ENCODE measurements at places on chromosomes 3 and 15.

DNA sequence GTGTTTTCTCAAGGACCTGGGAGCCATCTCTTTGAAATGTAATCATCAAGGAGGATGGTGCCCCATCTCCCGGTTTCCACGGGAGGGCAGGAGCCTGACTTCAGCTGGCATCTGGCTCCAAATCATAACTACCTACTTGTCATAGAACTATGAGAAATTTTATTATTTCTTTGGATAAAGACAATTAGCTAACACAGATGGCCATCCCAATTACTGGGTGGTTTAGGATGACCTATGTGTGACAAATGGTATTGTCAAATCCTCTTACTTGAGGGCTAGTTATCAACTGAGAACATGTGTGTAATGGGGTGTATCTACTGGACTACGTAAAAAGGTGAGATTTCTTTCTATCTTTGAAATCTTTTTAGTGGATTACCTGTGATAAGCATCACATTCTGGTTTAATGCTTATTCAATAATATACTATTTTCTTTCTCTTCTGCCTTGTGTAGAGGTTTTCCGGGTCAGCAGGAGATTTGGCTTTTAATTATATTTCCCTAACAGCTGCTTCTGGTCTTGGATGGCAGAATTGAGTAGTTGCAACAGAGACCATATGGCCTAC, 15.3 kb upstream of the PARP14 start:
- DNase-seq: no peak

DNA sequence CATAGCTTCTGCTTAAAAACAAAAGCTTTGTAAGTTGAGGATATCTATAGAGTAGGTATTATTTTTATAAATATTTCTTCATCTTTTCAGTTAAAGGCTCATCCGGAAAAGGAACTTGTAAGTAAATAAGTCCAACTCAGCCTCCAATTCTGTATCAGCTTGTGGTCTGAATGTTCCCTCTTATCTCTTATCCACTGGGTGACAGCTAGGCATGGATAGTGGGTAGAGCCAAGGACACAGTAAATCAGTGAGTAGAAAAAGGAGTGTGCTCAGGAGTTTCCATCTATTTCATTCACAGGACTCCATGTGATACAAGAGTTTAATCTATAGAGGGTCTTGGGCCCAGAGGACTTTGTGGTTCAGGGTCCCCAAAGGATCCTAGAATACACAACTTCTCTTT, 50.9 kb downstream of the FRMD5 start:
- DNase-seq: no peak

GRCh38 chr3:62956411-62956810, 81.2 kb upstream of the CADPS start:
- no peak for DNase-seq

DNA sequence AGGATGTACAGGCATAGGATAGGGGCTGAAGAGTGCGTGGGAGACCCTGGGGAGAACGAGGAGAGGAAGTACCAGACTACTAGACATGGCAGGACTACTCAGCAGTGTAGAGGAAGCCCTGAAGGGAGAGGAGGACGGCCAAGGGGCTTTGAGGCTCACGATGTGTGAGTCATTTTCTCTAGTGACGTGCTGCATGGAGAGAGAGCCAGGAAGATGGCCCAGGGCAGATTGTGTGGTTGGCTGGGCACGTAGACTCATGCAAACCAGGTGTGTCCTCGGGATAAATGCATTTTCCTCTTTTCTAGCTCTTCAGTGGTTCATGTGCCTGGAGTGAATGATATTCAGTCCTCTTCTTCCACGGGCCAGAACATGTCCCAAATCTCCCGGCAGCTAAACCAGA, 115.0 kb upstream of the ABHD17C start:
- DNase-seq: no peak

- DNase-seq: peak; percentile 10
Observed at GRCh38 chr3:67329358-67329757, 325.1 kb downstream of the SUCLG2 start.

DNA sequence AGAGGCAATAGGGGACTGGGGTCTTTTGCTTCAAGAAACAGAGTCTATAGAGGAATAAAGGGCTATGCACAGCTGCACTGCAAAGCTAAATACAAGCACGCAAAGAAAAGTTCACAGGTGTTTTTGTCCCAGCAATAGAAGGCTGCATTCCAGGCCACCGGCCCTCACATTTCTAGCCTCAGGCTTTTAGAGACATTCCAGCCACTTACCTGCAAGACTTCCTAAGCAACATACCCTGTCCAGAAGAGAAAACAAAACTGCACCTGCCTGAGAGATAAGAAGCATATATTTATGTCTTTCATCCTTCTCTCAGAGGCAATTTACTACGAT, 220.5 kb downstream of the OPA1 start:
- DNase-seq: no peak

- DNase-seq: no peak
Observed at GRCh38 chr3:28008235-28008634, 233.2 kb upstream of the CMC1 start.

DNA sequence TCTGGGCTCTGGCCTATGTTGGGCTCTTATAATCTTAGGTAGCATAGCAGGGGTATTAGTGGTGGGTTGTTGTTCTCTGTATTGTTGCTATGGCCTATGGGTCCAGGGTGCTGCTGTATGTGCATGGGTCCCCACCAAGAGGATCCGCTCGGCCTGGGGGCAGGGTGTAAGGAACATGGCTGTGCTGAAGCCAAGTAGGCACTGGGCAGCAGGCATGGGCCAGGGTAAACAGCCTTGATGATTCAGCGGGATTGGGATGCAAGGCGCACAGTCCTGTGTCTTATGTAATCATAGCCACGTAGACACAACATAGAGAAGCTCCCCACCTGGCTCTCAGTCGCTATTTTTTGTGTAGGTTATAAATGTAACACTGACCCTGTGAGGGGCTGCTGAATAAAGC, 306.9 kb downstream of the ZPLD1 start:
- DNase-seq: no peak

DNA sequence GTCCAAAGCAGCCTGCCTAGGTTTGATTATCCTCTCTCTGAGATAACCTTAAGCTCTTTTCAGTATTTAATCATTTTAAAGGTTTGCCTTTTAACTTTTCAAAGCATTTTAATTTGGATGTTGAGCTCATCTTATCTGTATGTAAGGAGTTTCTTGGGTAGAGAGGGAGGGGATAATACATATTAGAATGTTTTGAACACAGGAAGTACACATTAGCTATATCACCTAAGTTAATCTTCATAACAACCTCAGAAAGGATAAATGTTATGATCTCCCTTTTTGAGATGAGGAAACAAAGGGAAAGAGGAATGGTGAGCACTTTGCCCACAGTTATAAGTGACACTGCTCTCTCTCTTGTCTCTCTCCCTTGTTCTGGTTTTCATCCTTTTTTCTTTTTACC, 2.2 kb upstream of the CD47 start:
- DNase-seq: no peak

GRCh38 chr3:62051506-62051905, 321.8 kb downstream of the FEZF2 start:
- no peak for DNase-seq

DNA sequence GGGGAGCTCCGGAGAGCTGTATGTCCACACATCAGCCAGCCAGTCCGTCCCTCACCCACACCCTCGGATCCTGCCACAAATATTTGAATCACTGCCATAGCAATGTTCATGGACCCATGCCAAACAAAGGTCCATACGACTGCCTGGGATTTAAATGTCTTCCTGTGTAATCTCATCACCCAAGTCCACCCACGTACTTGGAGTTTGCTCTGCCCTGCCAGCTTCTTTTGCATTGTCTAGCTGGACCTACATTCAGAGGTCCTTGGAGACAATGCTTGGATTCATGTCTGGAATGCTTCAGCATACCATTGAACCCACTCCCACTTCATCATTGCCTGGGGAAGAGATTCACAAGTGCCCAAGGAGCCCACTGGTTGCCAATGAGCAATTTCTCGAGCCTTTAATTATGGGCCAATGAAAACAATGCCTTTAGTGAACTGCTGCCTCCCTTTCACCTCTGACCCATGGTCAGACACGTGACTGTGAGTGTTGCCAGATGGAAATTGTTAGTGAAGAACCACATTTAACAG, 90.4 kb upstream of the PHLDB2 start:
- DNase-seq: no peak

DNA sequence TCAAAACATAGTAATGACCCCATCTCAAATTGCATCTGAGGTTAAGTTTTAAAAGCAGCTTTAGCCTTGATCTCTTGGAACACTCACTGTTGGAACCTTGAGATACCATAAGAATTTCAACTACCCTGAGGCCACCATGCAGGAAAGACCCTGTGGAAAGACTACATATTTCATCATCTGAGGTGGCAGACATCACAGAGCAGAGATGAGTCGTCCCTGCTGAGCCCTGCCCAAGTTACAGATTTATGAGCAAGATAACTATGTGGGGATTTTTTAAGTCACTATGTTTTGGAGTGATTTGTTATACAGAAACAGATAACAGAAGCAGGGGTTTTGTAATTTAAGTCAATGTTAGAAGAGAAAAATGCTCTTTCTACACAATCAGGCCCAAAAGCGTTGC, 168.4 kb downstream of the STAC start:
- DNase-seq: no peak

DNA sequence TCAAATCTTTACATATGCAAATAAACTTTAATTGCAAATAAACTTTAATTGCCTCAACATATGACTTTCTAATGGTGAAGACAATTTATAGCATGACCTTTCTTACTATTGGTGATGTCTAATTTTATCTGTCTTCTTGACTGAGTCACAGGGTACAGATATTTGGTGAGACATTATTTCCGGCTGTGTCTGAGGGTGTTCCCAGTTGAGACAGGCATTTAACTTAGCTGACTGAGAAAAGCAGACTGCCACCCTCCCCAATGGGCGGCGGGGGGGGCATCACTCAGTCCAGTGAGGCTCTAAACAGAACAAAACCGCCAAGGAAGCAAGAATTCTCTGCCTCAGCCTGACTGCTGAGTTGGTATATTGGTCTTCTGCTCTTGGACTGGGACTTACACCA, 160.0 kb downstream of the TBL1XR1 start:
- no peak for DNase-seq

GRCh38 chr3:112889357-112889756, 42.7 kb upstream of the CD200R1L start:
- no peak for DNase-seq

GRCh38 chr3:117762621-117763037, 1053.0 kb downstream of the TUSC7 start:
- no peak for DNase-seq

DNA sequence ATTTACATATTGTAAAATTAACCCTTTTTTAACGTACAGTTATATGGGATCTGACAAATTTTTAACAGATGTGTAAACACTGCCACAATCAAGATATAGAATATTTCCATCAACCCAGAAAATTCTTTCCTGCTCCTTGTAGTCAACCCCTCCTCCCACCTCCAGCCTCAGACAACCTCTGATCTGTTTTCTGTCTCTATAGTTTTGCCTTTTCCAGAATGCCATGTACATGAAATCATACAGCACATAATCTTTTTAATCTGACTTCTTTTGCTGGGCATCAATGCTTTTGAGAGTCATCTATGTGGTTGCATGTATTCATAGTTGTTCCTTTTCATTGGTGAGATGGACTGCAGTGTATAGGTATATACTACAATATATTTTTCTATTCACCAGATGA, 153.0 kb downstream of the SMAD6 start:
- no peak for DNase-seq

DNA sequence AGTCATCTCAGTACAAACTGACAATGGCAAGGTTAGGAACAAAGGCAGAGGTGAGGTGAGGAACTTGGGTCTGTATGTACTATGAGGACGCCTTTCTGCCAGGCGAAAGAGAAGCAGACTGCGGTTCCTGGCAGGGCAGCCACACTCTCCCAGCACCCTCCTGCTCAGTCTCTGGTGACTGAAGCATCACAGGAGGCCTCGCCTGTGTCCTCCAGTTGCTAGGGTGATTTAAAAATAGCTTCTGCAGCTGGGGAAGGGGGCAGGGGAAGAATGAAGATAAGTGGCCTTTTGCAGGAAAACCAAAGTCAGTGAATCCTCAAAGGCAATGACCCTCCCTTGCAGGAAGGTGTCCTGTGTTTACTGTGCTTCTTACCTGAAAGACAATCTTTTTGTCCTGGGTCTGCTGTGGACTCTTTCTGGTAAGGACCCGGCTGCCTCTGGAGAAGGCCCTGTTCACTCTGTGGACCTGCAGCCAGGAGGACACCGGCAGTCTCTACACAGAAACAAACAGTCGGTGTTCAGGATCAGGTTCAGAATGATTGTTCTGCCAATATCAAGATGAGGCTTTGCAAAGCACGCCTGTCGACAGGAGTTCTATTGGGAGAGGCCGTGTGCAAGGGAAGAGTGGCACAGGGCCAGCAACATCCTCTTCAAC, 65.7 kb upstream of the DGKG start:
- no peak for DNase-seq

- DNase-seq: no peak
Observed at GRCh38 chr3:196778755-196779154, 39.1 kb downstream of the PAK2 start.

- DNase-seq: no peak
Observed at GRCh38 chr3:45605534-45605933, 11.0 kb downstream of the LIMD1 start.

DNA sequence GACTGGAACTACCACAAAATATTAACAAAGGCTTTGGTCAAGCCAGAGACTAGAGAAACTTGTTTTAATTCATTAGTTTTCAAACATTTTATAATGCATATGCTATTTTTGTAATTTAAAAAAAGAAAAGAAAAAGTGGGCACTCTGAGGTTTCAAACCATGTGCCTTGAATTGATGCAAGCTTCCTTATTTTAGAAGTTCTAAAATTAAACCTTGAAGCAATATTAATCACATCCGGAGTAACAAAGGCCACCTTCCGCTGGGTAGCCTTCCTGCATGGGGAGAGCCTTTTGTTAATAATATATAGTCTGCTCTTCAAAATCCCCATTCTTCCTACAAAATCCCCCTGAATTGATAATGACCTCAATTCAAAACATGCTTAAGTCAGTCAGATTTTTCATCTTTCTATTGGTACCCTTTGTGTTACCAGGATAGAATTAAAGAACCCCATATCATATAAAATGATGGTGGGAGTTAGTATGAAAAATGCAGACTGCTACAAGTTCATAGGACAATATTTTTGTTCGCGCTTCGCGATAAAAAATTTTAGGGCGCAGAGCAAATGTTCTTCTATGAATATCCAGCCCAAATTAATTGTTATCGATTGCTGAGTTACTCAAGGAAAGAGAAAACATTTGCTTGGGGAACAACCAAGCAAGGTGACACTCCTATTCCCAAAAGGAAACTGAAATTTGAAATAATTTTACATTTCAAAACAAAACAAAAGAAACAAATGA, 30.6 kb downstream of the LDHAL6B start:
- no peak for DNase-seq

DNA sequence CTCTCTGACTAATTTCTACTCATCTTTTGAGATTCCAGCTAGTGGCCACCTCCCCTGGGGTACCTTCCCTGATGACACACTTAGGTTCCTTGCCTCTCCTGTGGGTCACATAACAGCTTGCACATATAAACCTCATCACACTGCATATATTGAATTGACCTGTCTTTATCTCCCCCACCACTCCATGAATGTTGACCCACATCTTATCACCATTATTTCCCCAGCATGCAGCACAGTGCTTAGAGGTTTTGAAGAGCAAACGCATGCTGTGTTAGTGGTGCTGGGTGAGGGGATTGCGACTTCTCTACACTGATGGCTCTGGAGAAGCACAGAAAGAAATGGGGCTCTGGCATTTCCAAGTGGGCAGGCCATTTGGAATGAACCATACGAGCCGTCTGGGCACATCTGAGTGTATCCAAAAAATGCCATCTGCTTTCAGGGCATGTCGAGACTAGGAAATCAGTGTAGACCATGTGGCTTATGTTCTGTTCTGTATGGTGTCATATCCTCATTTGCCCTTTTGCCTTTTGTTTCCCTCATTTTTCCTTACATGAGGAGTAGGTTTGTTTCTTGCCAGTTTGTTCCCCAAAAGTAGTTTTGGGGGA, 333.2 kb upstream of the TRIM42 start:
- DNase-seq: no peak

- DNase-seq: no peak
Observed at GRCh38 chr15:99996660-99997059, 263.4 kb upstream of the LYSMD4 start.

Data from stimulated activated CD4-positive, alpha-beta T cell treated with anti-CD3 and anti-CD28 coated beads, Interleukin-15, amount 100 ng/mL, for 48 hours (primary cell).